ENCODE measurements at places on chromosomes 3 and 15. TPM values are rescaled to one million over a fixed set of nuclear protein-coding genes. Genes with fewer than 3 reads are reported as not detected.

Gene OXTR
- 0.11 TPM for polyA plus RNA-seq

DNA sequence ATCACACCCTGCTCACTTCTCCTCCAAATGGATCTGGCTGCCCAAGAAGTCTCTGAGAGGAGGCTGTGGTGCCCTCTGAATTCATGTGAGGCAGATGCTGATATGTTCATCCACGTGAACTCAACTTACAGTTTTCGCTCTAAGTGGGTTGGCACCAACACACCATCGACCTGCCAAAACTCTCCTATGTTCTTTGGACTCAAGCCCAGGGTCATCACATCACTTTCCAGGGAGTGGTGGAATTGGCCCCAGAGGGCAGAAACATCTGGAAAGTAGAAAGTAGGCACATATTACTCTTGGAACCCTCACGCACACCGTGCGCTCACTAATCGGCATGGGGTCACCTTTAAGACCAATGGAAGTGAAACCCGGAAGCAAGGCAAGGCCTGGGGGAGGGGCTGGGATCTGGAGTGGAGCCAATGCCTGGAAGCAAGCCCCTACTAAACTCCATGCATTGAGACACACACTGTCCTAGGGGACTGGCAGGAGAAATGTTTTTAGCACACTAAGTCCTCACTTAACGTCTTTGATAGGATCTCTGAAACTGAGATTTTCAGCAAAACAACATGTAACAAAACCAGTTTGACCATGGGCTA is 41.4 kb downstream of the SSUH2 start:
- DNase-seq, result peak; percentile 64

DNA sequence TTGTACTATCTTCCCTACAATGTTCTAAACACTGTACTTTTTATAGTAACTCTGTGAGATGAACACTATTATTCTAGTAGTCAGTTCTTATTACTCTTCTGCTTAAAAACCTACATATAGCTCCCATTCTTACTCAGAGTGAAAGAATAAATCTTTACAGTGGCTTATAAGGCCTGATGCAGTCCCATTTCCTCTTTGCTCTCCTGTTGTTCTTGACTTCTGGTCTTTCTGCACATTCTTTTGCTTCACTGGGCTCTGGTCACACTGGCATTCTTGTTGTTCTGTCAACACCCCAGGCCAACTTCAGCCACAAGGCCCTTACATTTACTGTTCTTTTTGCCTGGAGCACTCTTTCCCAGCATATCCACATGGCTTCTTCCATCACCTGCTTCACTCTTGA is 58.2 kb upstream of the TP63 start:
- no peak for DNase-seq

DNA sequence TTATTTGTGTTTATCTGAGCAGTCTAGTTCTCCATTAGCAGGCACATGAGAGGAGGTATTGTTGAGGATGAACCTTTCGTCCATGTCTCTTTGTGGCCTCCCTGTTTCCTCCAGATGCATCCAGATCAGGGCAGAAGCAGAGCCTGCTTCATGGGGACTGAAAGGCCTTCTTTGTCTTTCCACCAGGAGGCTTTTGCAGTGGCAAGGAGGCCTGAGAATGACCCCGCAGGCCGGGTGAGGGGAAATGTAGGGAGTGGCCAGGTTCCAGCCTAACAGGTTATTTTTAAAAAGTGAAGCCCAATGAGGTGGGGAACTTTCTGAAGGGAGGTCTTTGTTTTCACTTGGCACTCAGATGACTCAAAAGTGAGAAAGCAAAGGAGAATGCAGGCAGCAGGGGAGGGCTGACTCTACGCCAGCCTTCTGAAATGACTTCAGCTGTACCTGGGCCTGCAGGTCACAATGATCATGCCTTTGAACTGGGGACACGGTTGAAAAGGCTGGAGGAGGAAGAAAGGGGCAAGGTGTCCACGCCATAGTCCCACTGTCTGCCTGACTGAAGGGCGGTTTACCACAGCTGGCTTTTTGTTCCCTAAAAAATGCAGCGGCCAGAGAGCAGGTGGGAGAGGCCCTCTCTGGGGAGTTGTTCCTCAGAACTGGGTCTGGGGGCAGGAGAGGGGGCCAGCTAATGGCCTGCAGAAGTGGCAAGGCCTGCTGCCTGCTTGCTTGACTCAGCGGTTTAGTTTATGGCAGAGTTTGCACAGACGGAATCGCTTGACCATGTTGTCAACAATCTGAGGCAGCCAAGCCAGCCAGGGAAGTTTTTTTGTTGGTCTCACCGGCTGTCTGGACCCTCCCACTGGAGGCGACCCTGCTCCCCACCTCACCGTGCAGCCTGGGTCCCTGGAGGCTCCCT is 28.7 kb downstream of the CMTM7 start:
- no peak for DNase-seq

Gene EFHB
- polyA plus RNA-seq, result 0.65 TPM

DNA sequence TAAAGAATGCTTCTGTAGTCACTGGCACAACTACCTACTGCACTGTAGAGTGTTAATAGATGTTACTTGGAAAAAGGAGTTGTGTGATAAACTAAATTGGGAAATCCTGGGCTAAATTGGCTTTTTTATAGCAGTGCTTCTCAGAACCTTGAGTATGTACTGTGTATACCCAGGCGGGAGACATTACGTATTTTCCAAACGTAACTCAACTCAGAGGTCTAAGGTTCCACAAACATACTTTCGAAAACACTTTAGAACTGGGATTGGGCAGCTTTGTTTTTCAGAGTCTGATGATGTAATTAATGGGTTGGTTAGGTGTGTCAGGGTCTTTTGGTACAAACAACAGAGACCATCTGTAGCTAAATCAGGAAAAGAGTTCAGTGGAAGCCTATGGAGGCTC is 53.5 kb upstream of the CHST2 start:
- DNase-seq, result no peak

- DNase-seq, result no peak
Measured at GRCh38 chr3:183400352-183400751, 28.1 kb downstream of the MCF2L2 start.

DNA sequence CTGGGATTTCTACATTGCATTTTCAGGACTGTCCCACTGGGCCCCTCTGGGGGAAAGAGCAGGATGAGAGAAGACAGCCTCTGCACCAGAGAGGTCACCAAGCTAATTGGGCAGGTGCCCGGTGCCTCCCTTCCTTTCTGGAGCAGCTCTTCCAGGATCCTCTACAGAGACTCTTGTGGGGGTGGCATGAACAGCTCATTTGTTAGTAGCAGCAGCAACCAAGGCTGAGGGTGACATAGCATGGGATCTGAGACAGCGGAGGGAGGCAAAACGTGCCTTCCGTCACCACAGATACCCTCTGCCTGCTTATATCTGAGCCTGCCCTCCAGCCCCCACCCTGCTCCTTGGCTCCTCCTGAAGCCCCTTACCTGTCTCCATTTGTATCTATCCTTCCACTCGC is 83.1 kb upstream of the OXTR start:
- DNase-seq, result no peak

GRCh38 chr3:143155756-143156155 is 36.2 kb downstream of the CHST2 start:
- DNase-seq, result no peak

DNA sequence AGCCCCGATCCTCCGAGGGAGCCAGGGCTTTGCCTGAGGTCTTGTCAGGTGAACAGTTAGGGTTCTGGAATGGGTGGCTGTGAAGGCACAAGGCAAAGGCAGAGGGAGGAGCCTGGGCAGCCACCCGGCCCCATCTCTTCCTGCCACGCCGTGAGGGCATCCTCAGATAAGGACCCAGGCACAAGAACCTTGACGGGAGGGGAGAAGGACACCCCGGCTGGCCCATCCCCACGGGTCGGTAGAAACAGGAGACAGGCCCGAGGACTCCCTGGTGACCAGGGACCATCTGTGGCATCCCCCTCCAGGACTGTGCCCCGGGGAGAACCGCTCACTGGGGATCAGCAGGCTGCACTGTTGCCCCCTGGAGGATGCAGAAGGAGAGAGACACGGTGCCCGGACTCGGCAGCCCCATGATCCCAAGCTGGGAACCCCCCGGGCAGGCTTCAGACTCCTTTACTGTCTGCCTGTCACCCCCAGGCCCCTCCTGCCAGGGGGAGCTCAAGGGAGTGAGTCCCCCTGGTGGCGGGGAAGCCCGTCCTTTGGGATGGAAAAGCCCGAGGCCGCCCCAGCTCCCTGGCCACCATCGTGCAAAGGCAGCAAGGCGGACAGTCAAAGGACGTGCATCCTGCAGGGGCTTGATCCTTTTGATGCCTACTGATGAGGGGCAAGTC is 12.3 kb upstream of the PCSK6 start:
- peak; percentile 61 for DNase-seq

Gene TMEM207
- not detected for polyA plus RNA-seq

GRCh38 chr3:67699882-67700281 is 45.5 kb upstream of the SUCLG2 start:
- no peak for DNase-seq

Gene ZNF385D
- 3.0 TPM for polyA plus RNA-seq

- DNase-seq, result no peak
Measured at GRCh38 chr3:139619484-139619883, 58.3 kb downstream of the NMNAT3 start.

Gene COMMD4
- 53.7 TPM for polyA plus RNA-seq

DNA sequence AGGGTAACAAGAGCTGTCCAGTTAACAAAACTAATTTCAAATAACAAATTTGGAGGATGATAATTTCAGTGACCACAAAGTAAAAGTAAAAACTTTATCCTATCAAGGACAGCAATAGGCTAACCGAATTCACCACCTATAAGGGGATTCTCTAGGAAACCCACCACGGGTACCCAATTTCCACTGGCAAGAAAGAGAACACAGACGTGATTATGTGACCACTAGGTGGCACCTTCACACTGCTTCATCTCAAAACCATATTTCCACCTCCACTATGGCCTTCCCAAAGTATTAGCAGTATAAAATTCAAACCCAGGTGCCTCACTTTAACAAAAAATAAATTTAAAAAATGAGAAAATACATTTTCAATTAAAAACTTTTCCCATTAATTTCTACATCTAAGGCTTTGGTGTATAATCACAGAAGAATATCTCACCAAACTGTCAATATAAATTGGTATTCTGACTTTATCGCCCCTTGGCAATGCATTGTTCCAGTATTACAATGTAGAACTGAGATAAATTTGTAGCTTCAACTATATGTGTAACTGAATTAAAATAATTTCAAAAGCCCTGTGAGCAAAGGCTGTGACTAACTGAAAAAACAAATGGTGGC is 96.5 kb downstream of the FSIP1 start:
- DNase-seq, result no peak

DNA sequence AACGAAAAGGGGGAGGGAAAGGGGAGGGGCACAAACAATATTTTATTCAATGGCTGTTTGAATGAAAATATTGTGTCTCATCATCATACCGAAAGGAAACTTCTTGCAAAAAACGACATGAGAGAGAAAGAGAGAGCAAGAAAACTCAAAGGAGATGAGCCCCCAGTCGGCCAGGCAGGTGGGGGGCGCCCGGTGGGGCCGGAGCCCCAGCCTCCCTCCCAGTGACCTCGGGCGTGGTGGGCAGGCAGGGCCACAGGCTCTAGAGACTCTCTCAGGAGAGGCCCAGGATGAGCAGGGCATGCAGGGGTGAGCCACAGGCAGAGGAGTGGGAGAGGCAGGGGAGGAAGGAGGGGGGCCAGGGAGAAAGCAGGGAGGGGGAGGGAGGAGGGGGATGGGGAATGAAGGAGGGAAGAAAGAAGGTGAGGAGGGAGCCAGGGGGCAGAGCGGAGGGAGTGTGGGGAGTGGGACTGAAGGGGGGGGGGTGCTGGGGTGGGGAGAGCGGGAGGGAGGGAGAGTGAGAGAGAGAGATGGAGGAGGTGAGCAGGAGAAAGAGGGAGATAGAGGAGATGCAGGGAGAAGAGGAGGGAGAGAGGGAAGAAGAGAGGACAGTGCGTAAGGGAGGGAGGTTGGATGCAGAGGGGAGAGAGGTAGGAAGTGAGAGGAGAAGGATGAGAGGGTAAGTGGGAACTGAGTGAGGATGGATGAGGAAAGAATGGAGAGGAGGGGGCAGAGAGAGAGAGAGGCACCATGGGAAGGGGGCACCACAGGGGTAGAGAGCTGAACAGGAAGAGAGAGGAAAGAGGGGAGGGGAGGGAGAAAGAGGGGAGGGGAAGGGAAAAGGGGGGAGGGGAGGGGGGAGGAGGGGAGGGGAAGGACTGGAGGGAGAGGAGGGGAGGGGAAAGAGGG is 14.1 kb upstream of the TMEM115 start:
- DNase-seq, result no peak

GRCh38 chr3:104437131-104437750 is 929.5 kb upstream of the ALCAM start:
- no peak for DNase-seq

GRCh38 chr3:73073091-73073707 is 11.7 kb downstream of the EBLN2 start:
- DNase-seq, result no peak

Gene GNAT1
- polyA plus RNA-seq, result not detected

DNA sequence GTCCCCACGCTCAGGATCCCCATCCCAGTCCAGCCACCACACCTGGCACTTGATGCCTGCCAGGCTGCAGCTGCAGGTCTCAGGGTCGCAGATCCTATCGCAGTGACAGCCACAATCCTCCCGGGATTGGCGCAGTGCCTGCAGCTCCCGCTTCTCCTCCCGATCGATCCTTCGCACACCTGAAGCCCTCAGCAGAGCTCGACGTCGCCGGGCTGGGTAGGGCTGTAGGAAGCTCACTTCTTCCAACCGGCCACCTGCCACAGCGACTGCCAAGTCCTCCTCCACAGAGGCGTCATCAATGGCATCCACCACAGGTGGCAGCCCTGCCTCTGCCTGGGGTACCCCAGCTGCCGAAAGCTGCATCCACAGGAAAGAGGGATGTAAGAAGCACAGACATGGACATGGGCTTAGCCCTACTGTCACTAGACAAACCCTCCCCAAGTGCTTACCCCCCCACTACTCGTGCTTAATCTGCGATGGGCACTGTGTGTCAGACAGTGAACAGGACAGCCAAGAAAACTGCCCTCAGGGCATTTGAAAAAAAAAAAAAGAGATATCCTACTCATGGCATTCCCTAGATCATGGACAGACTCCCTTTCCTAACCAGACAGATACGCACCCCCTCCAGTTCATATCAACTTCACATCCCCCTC is 9.2 kb downstream of the CSRNP1 start:
- no peak for DNase-seq

Gene UACA
- 41.4 TPM for polyA plus RNA-seq

Gene CYP1A2
- polyA plus RNA-seq, result not detected

- no peak for DNase-seq
Measured at GRCh38 chr3:114375608-114376421, 82.0 kb downstream of the TIGIT start.

Gene C3orf85
- not detected for polyA plus RNA-seq

Gene LMAN1L
- polyA plus RNA-seq, result not detected
